Naive thymus-derived CD4-positive, alpha-beta T cell (primary cell): ENCODE measurements at places on chromosomes 7 and 10. TPM values are rescaled to one million over a fixed set of nuclear protein-coding genes. Genes with fewer than 3 reads are reported as not detected.

MBL2 gene
- not detected for total RNA-seq

IL2RA gene
- 3.3 TPM for total RNA-seq

KIAA1549 gene
- total RNA-seq = 0.19 TPM

FGFR2 gene
- not detected for total RNA-seq

CALHM3 gene
- total RNA-seq = not detected

VKORC1L1 gene
- total RNA-seq = 3.4 TPM

NRAP gene
- total RNA-seq = not detected

WNT16 gene
- not detected for total RNA-seq

DNA sequence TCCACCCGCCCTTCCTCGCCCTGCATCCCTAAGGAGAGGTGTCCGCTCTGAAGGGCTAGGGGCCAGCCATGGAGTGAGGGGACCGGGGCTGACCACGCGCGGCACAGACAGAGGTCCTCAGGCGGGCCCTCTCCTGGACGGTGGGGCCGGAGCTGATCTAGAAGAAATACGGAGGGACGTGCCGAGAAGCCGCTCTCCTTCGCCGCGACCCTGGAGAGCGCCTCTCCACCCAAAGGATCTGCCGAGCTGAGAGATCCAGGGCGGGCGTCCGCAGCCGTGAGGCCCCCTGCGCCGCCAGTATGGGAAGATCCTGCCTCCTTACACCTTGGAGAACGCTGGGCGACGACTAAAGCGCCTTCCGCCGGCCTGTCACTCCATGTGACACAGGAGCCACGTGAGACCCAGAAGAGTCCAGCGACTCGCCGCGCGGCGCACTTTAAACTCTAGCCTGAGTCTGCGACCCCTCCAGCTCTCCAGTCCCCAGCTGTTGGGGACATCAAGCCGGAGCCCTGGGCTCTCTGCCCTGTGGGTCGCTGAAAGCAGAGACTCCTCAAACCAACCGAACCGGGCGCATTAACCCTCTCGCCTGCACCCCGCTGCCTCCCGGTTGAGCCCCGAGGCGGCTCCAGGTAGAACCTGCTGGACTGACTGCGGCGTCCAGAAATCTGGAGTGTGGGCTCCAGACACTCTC, 1.5 kb upstream of the SFMBT2 start:
- peak; percentile 14 for DNase-seq

DNA sequence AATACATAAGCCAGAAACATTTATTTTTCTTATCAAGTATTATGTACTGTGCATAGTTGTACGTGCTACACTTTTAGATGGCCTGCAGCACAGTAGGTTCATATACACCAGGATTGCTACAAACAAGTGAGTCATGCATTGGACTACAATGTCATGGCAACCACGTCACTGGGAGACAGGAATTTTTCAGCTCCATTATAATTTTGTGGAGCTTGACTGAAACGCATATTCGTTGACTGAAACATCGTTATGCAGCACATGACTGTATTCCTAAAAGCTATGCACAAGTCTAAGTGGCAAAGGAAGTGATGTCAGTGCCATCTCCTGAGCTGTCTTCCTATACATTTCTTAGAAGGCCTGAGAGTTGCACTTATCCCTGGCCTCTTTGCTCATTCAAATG, 871.8 kb downstream of the IPMK start:
- no peak for DNase-seq

DNA sequence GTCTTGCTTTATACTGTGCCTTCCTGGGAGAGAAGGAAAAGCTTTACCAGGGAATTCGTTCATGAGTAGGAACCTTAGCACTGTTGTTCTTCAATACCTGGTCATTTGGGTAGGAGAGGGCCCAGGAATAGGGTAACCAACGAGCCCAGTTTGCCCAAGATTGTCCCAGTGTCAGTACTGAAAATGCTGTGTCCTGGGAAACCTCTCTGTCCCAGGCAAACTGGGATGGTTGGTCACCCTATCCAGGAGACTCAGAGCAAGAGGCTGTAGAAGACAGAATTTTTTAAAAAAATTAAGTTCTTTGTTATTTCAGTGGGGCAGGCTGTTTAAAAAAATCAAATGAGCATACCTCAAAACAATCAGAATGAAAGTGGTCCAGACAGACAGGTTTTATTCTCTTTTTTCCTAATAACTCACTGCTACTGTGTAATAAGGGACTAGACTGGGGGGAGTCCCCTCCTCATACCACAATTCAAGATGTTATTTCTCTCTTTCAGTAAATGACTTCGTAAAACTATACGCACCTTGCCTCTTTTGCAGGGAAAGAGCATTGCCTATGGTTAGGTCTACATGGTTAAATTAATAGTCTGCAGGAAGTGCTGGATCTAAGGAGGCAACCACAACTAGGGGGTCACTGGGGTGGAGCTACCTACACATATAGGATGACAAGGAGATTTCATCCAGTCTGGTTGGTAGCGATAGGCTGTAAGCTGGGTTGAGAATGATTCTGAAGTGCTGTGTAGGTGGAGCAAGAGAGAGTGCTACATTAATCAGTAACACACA, 41.1 kb upstream of the FAM133B start:
- no peak for DNase-seq

- no peak for DNase-seq
Observed at GRCh38 chr10:61847640-61848039, 53.9 kb upstream of the ARID5B start.

DNA sequence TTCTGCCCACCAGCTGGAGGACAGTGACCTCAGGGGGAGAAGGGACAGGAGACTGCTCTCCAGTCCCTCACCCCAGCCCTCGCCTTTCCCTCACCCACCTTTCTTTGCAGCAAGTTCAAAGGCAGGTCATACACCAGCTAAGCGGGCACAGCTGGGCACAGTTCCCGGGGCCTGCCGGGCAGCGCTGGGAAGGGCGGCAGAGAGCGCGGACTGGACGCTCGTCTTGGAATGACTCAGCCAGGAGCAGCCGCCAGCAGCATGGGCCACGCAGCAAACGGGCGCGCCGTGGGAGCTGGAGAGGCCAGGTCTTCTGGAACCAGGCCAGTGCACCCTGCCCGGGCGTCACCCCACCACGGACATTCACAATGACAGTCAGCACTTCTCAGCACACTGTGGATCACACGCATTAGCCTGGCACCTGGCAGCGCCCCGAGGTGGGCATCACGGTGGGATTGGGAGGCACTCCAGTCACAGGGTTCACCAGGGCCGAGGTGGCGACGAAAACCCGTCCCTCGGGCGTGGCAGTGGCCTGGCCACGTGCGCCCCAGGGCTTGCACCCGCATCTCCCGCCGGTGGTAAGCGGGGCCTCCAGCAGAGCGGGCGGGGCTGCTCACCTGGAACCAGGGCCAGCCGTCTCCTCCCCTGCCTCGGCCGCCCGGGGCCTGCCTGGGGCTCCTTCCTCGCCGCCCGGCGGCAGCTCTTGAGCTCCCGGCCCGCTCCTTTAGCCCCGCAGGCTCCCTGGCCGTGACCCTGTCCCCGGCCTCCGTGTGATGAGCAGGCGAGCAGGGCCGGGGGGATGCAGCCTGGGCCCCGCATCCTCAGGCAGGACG, 29.0 kb upstream of the WDFY4 start:
- DNase-seq = no peak

- no peak for DNase-seq
Observed at GRCh38 chr7:134255814-134256213, 60.9 kb downstream of the SLC35B4 start.

GRCh38 chr7:149362696-149363095, 98.2 kb downstream of the ZNF777 start:
- no peak for DNase-seq

- DNase-seq = no peak
Observed at GRCh38 chr10:6065835-6066234, 3.7 kb upstream of the IL2RA start.

DNA sequence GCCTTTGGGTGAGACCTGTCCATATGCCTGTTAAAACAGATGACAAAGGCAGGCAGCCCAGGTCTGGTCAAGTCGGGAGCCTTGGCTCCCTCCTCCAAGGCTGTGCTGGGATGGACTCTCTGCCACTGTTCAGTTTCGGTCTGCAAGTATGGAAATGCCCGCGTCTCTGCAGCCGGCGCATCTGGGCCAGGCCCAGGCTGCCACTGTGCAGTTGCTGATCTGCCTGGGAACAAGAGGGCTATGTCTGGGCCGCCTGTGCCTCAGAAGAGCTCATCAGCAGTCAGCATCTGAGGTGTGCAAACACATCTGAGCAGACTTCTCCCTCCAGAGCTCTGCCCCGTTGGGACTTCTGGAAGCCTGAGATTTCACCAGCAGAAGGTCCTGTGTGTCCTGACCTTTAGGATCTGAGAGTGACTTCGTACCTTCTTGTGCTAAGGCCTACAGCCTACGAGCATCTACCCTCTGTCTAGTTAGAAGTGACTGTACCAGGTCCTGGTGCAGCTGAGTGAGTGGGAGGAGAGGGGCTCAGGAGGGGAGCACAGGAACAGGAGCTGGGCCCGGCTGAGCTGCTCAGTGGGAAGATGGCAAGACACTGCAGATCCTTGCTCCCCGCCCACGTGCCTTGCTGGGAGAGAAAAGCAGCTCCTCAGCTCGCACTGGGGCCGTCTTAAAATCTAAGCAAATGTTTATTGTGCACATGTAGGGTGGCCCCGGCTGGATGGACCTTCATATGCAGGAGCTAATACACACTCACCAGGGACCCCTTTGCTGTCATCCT, 50.9 kb downstream of the DOCK1 start:
- no peak for DNase-seq

DNA sequence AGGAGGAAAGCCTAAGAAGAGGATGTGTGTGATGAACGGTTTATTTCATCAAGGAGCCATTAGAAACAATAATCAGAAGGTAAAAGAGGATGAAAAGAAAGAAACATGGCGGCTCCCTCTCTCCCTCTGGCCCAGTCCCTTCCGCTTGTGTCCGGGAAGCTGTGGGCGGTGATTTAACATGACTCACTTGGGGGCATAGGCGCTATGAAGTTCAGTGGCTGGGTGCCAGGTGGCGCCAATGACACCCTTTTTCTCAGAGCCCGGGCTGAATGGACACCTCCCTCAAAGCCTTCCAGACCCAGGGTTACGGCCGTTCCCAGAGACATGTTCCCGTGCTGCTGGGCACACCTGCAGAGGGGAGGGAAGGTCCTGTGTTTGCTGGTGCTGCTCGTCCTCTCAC, 244.0 kb downstream of the SKAP2 start:
- no peak for DNase-seq

- no peak for DNase-seq
Observed at GRCh38 chr10:17643339-17643754, 604 bp upstream of the STAM start.

- DNase-seq = no peak
Observed at GRCh38 chr10:23065181-23065948, 30.0 kb upstream of the MSRB2 start.
